ENCODE measurements at places on chromosomes 16 and 17.
A peak's percentile ranks its signal among the peaks of the same experiment; 100 is the strongest.

DNA sequence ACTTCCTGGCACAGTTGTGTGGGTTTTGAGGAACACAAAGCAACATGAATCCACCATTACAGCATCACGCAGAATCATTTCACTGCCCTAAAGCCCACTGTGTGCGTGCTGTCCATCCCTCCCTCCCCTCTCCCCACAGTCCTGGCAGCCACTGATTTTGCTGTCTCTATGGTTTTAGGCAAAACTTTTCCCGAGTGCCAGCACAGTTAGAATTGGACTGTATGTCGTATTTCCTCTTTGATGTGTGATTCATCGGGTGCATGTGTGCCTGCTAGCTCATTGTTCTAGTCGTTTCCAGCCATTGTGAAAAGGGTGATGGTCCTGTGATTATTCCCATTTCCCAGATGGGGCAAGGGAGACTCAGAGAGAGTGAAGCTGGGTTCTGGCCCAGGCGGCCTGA, 12.7 kb downstream of the KLHL36 start:
- DNase-seq, result no peak

DNA sequence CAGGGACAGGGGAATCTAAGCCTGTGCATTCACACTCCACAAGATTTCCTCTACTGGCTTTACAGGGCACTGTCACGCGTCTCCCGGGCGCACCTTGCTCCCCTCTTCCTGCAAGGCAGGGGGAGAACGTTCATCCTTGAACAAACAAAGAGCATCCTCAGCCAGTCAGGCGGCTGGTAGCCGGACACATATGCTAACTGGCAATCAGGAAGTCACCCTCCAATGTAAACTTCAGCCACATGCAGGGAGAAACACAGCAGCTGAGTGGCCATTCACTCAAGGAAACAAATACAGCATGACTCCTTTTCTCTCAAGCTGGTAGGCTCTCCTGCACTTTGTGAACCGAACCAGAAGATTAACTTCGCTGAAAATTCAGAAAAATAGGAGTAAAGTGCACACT, 10.8 kb upstream of the HSBP1 start:
- DNase-seq, result no peak

DNA sequence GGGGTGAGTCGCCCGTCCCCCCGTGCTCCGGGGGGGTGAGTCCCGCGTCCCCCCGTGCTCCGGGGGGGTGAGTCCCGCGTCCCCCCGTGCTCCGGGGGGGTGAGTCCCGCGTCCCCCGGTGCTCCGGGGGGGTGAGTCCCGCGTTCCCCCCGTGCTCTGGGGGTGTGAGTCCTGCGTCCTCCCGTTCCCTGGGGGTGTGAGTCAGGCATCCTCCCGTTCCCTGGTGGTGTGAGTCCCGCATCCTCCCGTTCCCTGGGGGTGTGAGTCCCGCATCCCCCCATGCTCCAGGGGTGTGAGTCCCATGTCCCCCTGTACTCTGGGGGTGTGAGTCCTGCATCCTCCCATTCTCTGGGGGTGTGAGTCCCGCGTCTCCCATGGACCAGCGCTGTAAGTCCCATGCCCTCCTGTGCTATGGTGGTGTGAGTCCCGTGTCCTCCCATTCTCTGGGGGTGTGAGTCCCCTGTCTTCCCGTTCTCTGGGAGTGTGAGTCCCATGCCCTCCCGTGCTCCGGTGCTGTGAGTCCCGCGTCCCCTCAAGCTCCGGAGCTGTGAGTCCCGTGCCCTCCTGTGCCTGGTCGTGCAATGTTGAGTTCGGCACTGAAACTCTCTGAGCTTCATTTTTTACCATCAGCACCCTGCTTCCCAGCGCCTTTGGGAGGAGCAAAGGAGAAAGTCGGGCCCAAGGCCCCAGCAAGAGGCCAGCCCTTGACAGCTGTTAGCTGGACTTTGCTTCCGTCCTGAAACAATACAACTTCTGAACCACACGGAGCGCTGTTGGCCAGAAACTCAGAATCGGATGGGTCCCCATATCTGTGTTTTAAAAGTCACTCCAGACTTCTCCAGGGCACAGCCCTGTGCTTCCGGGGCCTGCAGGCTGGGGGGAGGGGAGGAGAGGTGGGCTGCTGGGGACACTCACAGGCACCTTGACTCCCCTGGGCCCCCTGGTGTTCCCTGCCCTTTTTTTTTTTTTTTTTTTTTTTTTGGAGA, 11.5 kb upstream of the ZC3H18 start:
- DNase-seq, result peak; percentile 51

DNA sequence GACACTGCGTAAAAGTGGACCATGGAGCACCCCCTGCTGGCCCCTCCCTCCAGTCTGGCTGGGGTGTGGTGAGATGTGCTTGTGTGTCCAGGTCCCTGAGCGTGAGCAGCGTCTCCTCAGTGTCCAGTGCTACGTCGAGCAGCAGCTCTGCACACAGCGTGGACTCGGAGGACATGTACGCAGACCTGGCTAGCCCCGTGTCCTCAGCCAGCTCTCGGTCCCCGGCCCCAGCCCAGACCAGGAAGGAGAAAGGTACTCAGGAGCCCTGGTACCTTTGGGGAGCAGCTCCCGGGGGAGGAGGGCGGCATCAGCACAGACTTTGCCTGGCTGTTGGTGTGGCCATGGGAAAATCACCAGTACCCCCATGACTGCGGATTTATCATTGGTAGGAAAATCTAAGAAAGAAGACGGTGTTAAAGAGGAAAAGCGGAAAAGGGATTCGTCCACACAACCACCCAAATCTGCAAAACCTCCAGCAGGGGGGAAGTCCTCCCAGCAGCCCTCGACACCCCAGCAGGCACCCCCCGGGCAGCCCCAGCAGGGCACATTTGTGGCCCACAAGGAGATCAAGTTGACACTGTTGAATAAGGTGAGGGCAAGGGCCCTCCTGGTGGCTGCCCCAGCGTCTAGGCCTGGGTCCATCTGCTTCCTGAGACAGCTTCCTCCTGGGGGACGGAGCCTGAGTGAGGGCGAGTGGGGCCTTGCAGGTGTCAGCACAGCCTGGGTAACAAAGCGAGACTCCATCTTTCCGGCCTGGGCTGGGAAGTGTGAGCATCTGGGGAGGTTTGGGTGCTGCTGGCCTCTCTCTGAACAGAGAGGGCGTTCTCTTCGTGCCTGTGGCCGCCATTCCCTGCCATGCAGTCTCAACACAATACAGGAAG, 10.6 kb upstream of the IL17C start:
- no peak for DNase-seq

GRCh38 chr17:64685705-64686104, 23.6 kb upstream of the SMURF2 start:
- DNase-seq, result no peak

GRCh38 chr16:4879049-4879448, 31.8 kb downstream of the UBN1 start:
- no peak for DNase-seq

GRCh38 chr17:2282297-2282873, 21.2 kb downstream of the SMG6 start:
- DNase-seq, result peak; percentile 62

DNA sequence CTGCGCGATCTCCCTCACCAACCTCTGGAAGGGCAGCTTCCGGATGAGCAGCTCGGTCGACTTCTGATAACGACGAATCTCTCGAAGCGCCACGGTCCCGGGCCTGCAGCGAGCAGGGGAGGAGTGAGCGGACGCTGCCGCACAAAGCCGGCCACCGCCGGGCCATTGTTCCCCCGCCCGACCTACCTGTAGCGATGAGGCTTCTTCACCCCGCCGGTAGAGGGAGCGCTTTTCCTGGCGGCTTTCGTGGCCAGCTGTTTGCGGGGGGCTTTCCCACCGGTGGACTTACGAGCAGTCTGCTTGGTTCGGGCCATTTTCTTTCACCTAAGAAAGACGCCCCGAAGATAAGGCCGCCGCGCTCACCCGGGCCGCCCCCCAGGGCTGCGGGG, 5.8 kb upstream of the UNK start:
- DNase-seq, result no peak

DNA sequence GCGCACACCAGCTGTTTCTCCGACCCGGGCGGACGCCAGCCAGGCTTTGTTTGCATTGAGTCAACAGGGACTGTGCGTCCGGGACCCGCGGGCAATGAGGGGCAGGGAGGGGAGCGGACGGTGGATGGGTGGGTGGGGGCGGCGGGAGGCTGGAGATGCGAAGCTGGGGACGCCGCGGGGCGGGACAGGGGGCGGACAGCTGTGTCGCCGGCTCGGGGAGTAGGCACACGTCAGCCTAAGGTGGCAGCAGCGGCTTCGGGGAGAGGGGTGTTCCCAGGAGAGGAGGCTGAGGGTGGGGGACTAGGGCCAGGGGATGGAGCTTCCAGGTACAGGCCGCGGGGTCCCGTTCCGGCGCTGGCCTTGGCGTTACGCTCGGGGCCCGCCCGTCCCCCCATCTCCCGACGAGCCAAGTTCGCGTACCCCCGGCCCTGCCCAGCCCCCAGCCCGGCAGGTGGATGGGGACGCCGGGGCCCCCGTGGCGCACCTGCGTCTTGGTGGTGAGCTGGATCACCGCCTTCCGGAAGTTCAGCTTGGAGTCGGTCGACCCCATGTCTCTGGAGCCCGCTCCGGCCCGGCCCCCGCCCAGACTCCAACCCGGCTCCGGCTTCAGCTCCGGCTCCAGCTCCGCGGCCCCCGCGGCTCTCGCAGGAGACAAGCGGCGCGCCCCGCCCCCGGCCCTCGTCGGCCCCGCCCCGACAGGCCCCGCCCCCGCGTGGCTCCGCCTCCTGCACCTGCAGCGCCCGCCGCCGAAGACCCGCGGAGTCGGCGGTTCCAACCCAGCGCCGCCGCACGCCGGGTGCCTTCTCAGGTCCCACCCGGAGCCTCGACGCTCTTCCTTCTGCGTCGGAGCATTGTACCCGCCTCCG, at the start of gene HID1:
Gene HID1 (minus strand): TSS at position 653 of the 866 bp plus-strand sequence. CDS start 103 bp downstream, at position 550.
- peak; percentile 49 for DNase-seq

DNA sequence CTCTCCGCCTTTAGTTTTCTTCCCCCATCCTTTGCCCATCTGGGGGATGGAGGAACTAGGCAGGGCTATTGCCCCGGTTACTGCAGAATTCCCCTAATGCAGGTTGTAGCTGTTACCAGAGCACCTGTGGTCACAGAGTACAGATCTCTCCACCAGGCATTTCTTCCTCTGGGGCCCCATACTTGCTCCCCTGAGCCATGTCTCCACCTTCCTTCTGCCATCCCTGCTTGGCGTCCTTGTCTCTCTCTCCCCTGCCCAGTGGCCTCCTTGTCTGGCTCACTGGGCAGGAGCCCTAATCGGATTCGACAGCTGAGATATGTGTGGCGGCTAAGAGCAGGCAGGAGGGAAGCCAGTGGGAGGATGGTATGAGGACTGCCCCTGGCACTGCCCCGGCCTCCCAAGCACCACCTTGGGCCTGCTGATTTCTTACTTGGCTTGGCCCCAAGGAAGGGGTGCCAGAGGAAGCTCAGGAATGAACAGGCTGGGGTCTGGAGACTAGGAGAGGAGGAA, 2.0 kb downstream of the RARA start:
- no peak for DNase-seq

GRCh38 chr17:28371245-28372202, at the start of gene SARM1:
Gene SARM1 (plus strand): TSS chr17:28371694. CDS start chr17:28372033, 339 bp downstream.
- DNase-seq, result peak; percentile 88

DNA sequence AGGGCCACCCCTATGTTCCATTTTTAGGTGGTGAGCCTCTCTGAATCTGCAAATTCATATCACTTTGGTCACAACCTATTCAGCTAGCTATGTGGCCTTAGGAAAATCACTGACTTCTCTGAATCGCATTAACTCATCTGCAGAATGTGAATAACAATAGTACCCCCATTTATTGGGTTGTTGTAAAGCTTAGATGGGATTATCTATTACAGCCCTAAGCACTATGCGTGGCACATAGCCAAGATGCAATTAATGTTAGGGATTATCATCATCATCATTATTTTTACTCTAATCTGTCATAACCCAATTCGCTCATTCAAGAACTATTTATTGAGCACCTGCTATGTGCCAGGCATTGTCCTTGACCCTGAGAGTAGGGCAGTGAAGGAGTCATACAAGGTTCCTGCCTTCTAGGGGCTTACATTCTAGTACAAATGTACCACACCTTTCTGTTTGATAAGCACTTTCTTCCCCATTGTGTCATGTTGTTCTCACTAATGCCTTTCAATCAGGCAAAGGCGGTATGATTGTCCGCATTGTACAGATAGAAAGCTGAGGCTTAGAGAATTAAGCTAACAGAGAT, 38.5 kb downstream of the CHD9 start:
- peak; percentile 31 for DNase-seq

GRCh38 chr16:87074641-87075318, 242.4 kb downstream of the C16orf95 start:
- no peak for DNase-seq

DNA sequence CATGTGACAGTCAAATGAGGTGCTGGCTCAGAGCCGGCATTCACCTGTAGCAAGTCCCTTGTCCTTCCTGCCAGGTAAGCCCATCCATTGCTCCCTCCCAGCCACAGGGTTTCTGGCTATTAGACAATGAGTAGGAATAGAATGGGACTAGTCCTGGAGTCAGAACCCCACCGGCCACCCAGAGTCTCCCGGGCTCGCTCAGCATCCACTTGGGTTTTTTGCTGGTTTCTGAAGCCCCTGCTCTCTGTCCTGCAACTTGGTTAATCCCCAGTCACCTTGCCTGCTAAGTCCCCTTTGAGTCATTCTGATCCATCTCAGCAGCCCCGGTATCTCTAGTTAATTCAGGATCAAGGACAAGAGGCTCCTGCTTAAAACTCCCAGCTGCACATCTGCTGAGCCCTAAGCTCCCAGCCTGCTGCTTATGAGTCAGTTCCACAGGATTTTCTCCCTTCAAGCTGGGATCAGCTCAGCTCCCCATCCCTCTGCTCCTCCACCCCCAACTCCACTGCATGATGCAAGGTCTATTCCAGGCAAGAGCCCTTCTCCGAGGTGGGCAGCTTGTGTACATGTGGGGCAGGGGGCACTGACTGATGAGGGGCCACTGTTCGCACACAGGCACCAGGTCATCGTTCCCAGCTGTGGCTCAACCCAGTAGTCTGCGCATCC, 19.9 kb upstream of the MRPS23 start:
- DNase-seq, result no peak

DNA sequence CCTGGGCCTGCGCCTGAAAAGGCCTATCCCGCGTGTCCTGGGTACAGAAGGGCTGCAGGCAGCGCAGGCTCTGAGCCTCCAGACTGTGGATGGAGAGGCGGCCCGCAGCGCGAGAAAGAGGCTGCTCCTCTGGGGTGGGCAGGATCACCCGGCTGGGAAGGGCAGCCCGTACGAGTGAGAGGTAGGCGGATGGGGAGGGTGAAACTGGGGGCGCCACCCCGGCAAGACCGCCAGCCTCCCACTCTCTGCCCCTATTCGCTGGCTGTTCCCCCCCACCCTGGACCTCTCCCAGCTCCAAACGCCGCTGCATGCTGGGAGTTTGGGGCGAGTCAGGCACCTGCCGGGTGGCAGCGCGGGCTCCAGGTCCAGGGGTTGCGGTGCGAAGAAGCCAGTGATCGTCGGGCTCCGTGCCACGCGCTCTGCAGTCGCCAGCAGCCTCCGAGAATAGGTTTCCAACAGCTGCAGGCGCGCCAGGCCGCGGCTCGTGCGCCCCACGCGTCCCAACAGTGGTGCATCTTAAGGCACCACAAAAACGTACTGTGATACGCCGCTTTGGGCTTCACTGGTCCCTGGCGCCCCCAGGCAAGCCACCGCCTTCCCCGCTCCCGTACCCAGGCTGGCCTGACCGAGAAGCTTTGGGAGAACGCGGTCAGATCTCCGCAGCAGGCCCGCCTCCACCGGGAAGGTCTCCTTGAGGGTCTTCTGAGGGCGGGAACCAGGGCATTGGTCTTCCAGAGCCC, 1.1 kb downstream of the NOXO1 start:
- no peak for DNase-seq
